ENCODE measurements at places on chromosomes 3 and 15. TPM values are rescaled to one million over a fixed set of nuclear protein-coding genes. Genes with fewer than 3 reads are reported as not detected.

MRAS gene
- 17.6 TPM for total RNA-seq

ALG1L2 gene
- 0.27 TPM for total RNA-seq

DLL4 gene
- 72.7 TPM for total RNA-seq

CASR gene
- total RNA-seq = not detected

VGLL3 gene
- 3.7 TPM for total RNA-seq

EXD1 gene
- total RNA-seq = not detected

POLQ gene
- total RNA-seq = 15.7 TPM

ZNF620 gene
- 7.0 TPM for total RNA-seq
